Activated naive CD8-positive, alpha-beta T cell treated with anti-CD3 and anti-CD28 coated beads for 36 hours (primary cell): ENCODE measurements at places on chromosomes 4 and X.

GRCh38 chrX:137574102-137574783, 8.3 kb downstream of the ZIC3 start:
- DNase-seq: no peak

GRCh38 chrX:47644557-47645091, 5.7 kb downstream of the ELK1 start:
- DNase-seq: no peak

- DNase-seq: no peak
These were observed 73.3 kb downstream of the RBM46 start for GRCh38 chr4:154854362-154854761.

DNA sequence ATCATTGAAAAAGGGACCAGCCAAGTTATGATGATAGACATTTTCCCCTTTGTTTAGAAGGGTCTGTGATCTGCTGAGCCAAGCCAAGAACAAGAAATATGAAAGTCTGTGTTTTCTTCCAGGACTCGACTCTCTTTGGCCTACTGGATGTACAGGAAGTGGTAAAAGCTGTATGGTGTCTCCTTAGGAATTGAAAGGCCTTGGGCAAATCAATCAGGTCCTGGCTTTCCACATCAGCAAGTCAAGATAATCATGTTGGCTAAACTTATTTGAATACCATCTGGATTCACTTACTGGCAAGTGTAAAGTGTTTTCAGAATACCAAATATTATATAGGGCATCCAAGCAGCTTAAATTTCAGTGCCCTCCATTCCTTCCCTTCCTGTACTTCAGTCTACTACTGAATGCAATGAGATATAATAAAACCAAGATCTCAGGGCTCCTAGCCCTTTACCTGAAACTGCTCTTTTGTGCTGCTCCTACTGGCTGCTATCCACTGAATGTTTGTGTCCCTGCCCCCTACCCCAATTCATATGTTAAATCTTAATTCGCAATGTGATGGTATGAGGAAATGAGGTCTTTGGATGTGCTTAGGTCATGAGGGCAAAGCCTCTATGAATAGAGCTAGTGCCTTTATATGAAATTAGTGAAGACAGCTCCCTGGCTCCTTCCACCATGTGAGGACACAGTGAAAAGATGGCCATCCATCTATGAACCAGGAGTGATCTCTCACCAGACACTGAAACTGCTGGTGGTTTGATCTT, 578.0 kb downstream of the SPRY1 start:
- DNase-seq: no peak

- DNase-seq: no peak
These were observed 62.6 kb upstream of the MAGEH1 start for GRCh38 chrX:55389376-55389775.

DNA sequence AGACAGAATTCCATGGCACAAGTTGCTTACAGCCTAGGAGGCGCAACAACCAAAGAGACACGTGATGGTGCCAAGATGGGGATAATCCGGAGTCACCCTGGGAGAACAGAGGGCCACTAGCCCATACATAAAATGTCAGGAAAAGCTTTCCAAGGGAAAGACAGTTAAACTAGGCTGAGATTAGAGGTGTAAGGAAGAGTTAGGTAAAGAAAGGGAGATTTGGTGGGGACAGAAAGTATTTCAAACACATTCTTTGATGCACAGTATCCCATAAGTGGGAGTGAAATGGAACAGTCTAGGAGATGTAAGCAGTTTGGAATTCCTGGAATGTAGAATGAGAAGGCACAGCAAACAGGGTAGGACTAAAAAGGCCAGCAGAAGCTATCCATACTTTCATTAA, 860.9 kb upstream of the LCORL start:
- no peak for DNase-seq

DNA sequence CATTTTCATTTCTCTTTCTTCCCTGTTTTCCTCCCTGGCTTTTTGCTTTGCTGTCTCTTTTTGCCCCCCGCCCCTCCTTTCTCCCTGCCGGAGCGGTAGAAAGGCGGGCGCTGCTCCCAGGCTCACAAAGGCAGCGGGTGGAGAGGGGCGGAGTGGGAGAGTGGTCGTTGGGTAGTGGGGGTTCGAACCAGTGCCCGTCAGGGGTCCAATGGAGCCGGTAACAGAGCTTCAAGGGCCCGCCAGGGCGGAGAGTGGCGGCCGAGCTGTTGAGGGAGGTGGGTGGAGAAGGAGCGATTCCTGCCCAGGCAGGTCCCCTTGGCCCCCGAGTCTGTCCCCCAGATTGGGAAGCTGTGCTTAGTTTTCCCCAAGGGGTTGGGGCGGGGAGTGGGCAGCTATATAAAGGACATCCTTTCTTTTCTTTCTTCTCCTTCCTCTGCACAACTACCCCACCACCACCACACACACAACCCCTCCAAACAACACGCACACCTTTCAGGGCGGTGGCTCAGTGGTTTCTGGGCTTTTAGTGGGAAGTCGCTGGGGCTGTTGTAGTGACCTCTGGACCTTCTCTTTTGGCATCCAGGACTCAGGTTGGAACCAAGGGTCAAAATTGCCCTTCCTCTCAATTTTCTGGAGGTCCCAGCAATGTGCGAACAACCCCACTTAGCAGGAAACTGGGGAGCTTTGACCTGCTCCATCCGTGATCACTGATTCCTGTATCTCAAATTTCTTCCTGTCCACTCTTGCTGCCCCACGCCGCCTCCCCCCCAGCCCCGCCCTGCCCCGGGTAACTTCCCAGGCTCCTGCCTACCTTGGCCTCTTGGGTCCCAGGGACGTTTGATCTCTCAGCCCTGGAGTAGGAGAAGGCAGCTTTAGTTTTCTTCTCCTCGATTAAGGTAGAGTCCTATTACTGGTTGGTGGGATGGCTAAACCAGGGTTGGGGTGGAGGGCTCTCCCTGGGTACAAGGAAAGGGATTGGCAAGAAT, 1.9 kb downstream of the EFNB1 start:
- DNase-seq: no peak

- no peak for DNase-seq
These were observed 282.2 kb upstream of the KLF3 start for GRCh38 chr4:38381788-38382187.

DNA sequence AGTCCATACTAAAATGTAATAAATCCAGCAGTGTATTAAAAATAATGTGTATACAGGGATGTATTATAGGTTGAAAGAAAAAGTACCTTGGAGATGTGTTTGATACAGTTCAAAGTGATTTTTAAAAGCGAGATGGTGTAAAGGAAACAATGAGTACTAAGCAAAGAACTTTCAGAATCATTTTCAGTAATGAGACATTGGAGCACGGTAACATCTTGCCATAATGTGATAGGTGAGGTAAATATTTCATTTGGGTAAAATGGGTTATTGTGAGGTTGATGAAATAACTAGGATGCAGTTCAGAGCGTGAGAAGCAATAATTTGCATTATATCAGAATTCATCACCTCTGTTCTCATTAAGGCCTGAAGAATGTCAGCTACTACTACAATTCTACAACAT, 25.9 kb downstream of the EIF2S3 start:
- no peak for DNase-seq

DNA sequence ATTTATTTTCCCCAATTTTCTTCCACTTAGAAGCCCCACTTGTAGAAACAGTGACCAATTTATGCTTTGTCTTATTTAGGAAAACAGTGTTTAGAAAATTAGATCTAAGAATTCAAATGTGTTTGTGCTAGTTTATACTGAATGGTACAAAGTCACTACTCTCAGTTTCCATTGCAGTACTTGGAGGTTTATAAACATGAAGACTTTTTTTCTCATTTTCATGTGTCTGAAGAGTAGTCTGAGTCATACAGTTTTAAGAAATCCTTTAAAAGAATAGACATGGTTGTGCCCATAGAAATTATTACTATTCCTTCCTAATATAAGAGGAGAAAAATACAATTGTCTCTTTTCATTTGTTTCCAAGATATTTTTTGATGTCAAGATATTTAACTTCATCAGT, 458.7 kb downstream of the NAF1 start:
- no peak for DNase-seq

DNA sequence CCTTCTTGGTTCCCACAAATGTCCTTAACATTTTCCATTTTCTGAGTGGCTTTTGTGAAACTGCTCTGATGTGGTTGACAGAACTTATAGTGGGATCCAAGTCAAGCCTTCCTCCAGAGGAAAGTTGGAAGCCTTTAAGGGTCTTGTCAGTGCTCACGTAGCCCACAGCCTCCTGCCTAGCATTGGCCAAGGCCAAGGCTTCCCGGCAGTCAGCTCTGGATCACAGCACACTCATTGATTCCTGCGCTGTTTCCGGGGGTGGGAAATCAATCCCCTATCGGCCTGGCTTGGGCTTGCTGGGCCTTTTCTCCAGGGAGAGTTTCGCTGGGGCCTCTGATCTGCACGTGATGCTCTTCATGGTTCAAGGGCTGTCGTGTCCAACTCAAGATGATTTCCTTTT, 76.1 kb downstream of the SLC9A6 start:
- no peak for DNase-seq

GRCh38 chr4:172344308-172344938, 531.2 kb downstream of the GALNTL6 start:
- no peak for DNase-seq

- no peak for DNase-seq
These were observed 70.8 kb downstream of the PPARGC1A start for GRCh38 chr4:23819041-23819511.

DNA sequence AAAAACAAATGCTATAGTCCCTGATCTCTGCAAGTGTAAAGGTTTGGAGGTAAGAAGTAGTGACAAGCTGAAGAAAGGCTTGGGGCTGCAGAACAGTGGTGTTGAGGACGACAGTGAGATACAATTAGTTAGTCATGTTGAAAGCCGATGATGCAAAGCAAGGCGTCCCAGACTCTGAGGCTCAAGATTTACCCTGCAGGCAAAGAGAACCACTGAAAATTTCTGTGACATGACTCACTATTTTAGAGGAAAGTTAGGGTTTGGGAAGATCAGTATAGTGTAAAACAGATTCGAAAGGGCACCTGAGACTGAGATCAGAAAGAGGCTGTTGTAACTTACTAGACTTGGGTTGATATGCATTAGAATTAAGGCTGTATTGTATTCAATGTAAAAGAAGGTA, 281.3 kb upstream of the FTHL17 start:
- DNase-seq: no peak

DNA sequence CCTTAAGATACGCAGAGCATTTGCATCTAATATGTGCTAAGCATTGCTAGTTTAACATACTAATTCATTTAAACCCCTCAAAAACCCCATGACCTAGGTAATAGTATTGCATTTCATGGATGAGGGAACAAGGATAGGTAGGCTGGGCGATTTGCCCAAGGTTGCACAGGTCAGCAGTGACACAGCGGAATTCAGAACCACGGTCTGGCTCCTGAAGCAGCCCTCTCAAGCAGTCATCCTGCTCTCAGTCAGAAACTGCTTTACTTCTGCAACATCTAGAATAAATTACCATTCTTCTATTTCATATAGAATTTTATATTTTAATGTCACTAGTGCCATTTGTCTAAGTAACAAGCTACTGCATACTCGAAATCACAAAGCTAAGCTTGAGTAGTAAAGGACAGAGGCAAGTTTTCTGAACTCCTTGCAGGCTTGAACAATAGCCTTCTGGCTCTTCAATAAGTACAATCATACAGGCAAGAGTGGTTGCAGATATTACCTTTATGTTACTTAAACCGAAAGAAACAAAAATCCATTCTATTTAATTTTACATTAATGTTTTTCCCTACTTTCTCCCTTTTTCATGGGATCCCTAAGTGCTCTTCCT, 555 bp upstream of the SPP1 start:
- no peak for DNase-seq

GRCh38 chr4:145681956-145682355, 2.0 kb downstream of the C4orf51 start:
- no peak for DNase-seq

- DNase-seq: no peak
These were observed 887.9 kb upstream of the NDST4 start for GRCh38 chr4:116001291-116001690.

GRCh38 chrX:41475191-41475590, 28.0 kb downstream of the NYX start:
- DNase-seq: no peak

DNA sequence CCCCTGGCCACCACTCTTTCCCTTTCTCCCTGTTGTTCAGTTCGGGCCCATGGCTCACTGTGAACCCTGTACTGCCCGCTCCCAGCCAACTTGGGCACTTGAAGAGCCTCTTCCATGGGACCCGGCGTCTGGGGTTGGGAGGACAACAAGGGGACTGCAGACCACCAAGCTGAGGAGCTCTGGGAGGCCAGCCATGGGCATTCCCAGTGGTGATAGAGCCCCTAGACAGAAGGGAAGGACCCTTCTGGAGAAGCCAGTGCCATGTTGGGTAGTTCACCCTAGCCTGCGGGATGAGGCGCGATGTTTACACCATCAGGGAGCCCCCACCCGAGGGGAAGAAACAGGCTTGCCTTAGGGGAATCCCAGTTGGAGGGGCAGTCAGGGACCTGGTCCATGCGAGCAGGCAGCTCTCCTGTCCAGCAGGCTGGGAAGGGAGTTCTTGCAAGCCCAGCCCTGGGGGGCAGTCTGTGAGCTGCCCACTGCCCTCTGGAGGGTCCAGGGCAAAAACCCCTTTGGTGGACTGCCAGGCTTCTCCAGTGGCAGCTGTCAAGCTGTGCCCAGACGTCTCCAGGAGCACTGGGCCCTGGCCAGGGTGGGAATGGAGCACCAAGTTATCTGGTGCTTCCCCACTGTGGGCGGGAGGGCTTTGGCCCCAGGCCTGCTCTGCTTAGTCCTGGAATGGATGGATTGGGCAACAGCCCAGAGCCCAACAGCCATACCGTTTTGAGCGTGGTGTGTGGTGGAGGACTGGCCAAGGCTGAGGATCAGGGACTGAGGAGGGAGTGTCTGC, 23.7 kb upstream of the UBA1 start:
- no peak for DNase-seq

GRCh38 chr4:98399915-98400314, 138.7 kb downstream of the RAP1GDS1 start:
- DNase-seq: no peak

- no peak for DNase-seq
These were observed 238.9 kb downstream of the HS3ST1 start for GRCh38 chr4:11189756-11190155.

DNA sequence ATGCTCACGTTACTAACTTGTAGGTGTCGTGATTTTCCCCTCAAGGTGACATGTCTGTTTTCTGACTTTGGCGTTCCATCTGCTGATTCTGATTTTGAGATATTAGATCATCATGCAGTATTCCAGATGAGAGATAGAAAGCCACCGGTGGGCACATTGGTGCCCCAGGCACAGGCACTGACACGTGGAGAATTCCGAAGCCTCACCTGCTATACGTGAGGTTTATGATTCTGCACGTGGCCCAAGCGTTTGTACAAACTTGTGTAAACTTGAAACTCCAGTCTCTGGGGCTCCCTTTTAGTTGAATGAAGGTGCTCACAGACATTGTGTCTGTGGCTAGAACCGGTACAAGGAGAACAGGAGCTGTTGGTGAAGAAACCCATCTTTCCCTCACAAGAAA, 81.1 kb downstream of the TENM3 start:
- DNase-seq: no peak

DNA sequence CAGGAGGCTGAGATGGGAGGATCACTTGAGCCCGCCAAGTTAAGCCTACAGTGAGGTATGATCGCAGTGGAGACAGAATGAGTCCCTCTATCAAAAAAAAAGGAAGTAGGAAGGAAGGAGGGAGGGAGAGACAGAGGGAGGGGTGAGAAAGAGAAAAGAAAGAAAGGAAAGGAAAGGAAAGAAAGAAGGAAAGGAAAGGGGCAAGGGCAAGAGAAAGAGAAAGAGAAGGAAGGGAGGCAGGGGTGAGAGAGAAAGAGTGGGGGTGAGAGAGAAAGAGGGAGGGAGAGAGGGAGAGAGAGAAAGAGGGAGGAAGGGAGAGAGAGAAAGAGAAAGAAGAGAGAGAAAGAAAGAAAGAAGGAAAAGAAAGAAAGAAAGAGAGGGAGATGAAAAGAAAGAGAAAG, 13.2 kb downstream of the ELF2 start:
- DNase-seq: no peak
